NCI-H2171 (cell line): ENCODE measurements at places on chromosomes 7 and 10.

DNA sequence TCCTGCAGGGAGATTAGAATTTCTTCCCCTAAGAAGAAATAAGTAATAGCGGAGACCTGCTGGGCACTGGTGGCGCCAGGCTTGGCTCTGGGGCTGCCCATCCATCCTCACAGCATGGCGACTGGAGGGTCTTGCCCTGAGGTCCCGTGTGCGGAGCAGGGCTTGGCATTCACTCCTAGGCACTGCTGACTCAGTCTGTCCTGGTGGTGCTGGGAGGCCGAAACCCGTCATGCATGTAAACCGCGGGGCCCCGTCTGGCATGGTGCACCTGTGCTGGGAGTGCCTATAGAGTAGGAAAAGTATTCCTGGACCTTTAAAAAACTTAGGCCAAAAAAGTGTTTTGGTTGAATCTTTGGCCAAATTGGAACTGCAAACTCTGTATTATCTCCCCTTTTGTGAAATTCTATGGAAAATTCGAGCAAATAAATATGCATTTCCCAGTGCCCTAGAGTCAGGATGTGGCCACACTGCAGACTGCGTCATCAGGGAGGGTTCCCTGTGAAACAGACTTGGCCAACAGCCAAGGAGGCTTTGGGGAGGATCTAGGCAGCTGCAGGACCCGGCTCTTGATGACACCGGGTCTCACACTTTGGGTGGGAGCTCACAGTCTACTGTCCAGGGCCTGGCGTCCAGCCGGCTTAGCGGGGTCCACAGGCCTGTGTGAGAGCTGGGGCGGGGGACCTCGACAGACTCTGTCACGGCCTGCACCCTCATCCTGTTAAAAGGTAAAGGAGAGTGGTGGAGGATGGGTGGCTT, 122.3 kb downstream of the VIPR2 start:
- DNase-seq = no peak

DNA sequence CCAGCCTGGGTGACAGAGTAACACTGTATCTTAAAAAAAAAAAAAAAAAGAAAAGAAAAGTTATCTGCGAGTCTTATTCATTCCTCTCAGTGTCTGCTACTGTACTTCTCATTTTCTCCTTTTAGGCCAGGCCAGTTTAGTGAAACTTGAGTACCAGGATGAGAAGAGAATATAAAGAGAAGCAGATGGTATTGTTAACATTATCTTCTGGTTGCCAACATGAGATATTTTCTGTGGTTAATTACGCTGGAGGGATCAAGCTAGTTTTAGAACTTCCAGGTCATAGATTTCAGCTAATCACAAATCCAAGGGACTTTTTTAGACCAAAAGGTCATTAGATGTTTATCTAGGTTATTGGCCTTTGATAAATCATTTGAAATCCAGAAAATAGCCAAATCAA, 252.6 kb upstream of the SMIM30 start:
- no peak for DNase-seq

DNA sequence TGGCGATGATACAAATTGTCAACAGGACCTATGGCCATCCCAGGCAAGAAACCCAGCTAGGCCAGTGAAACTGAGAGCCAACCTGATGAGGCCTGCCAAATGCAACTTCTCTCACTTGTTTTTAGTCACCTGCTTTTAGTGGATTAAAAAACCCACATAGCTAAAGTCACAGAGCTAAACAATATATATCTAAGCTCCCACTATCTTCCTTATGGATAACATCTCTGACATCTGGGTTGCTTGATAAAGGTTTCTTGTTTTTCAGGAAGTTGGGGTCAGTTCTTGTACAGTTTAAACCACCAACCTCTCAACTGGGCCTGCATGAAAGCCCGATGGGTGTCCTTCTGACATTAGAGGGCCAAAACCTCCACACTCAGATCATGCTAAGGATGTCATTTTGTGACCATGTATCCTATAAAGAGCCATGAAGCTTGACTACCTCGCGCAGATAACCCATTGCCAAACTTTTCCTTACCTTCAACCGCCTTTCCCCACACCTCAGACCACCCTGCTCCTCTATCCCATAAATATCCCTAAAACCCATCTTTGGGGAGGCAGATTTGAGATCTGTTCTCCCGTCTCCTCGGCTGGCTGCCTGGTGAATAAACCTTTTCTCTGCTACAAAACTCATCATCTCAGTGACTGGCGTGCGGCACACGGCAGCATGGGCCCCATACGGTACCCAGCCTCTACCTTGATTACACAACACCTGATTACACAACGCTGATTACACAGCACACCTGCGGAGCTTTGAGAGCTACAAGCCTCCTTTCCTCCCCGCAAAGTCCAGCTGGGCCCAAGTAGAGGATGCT, 797 bp upstream of the STMP1 start:
- no peak for DNase-seq

- no peak for DNase-seq
Measured at GRCh38 chr7:1318661-1319060, 86.0 kb downstream of the UNCX start.

GRCh38 chr7:90903841-90904240, 307.7 kb downstream of the CDK14 start:
- no peak for DNase-seq

- no peak for DNase-seq
Measured at GRCh38 chr10:18204039-18204835, 64.0 kb downstream of the CACNB2 start.

- DNase-seq = no peak
Measured at GRCh38 chr7:128255271-128255670, 14.2 kb downstream of the LEP start.

DNA sequence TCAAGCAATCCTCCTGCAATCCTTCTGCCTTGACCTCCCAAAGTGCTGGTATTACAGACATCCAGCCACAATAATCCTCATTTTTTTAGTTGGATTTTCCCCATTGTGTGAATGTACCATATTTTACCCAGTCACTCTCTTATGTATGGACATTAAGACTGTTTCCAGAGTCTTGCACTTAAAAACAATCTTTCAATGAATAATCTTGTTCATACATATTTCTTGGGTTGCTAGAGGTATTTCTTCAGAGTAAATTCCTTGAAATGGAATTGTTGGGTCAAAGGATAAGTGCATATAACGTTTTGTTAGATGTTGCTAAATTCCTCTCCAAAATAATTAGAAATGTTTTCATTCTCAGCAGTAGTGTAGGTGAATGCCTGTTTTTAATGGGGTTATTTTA, 283.1 kb upstream of the KAT6B start:
- DNase-seq = no peak

DNA sequence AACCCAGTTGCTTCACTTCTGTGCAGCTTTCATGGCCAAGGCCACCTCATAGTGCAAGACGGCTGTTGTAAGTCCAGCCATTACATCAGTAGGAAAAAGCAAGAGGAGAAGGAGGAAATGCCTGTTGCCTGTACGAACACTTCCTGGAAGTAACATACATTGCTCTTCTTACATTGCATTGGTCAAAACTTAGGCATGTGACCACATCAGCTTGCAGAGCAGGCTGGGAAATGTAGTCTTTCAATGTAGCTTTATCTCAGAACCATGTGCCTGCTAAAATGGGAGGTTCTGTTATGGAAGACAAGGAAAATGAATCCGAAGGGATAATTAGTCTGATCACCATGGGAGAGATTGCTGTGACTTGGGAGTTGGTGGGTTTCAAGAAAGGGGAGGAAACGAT, 4.3 kb downstream of the SLC29A3 start:
- DNase-seq = no peak

- DNase-seq = no peak
Measured at GRCh38 chr7:46091071-46091470, 170.0 kb upstream of the IGFBP3 start.

GRCh38 chr10:88190123-88190522, 326.7 kb downstream of the PTEN start:
- no peak for DNase-seq

GRCh38 chr10:27390681-27391080, 113.4 kb upstream of the RAB18 start:
- no peak for DNase-seq

DNA sequence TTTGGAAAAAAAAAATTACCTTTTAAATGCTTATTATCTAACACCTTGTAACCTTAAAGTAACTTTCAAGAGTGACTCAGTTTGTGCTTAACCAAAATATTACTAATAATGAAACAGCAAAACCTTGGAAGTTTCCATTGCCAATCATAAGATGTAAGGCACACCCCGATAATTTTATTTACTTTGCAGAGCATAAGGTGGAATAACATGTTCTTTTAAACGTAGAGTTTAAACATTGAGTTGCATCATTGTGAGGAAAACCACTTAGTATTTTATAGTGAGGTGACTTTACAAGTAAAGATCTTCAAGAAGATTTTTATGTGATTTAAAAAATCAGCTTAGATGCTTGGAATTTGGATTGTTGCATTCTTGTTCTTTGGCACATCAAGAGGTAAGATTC, at the start of gene PNLIPRP3:
Gene PNLIPRP3 (plus strand): TSS at position 177 of the 400 bp plus-strand sequence. CDS start 166 bp downstream, at position 343.
- DNase-seq = no peak

DNA sequence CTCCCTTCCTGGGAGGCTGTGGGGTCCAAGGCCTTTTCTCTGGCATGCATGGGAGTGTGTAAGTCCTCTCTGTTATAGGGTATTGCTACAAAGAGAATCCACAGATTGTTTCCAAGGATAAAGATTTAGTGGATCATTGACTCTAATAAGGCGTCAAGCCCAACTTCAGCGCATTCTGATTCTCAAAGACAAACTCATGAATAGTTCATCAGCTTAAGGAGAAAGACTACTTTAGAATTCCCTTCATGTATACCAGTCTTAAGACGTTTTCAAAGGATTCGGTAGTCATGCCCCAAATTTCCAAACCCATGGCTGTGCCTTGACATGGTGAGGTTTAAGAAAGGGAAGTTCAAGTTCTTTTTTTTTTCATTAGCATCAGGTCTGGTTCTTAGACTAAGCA, 46.6 kb upstream of the ABLIM1 start:
- no peak for DNase-seq

GRCh38 chr7:30323006-30323355, 38.6 kb downstream of the ZNRF2 start:
- no peak for DNase-seq

DNA sequence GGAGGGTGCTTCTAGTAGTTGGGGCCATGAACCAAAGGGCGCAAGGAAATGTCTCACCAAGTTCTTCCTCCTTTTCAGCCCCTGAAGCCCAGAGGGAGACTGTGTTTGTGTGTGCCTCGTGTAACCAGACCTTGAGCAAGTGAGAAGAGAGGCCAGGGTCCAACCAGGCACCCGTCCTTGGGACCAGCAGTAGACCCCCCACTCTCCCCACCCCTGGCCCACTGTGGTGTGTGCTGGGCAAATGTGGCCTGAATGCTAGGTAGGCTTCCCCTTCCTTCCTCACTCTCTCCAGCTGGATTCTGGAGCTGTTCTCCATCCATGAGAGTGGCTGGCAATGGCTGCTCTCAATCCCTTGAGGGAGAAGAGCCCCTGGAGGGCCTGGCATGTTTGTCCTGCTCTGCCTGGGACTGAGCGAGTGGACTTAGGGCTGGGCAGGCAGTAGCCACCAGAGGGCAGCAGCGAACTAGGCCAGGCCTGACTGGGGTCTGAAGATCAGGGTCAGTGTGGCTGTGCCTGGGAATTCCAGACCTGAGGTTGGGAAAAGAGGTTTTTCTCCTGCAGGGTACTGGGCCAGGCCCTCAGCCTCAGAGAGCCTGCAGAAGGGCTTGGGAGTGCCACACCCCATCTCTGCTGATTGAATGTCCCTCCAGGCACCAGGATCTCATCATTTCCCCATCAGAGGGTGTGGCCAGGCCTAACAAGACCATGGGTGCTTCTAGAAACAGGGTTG, 12.5 kb downstream of the SFRP5 start:
- DNase-seq = peak; percentile 0

DNA sequence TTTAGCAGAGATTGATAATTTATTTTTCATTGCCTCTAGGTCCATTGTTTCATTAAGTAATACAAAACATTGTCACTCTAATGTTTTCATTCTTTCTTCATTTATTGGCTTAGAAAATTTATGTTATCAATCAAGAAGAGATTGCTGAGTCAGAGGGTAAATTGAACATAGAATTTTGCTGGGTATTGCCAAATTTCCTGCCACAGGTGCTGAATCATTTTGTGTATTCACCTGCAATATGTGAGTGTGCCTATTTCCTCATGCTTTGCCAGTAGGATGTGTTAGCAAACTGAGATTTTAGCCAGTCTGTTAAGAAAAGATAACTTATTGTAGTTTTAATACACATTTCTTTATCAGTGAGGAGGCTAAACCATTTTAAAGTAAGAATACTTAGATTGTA, 38.0 kb downstream of the MARCHF5 start:
- DNase-seq = no peak

GRCh38 chr10:122560279-122560804, at the start of gene DMBT1:
DMBT1 (plus strand) TSS chr10:122560754; CDS start chr10:122560771, 17 bp downstream.
- no peak for DNase-seq

DNA sequence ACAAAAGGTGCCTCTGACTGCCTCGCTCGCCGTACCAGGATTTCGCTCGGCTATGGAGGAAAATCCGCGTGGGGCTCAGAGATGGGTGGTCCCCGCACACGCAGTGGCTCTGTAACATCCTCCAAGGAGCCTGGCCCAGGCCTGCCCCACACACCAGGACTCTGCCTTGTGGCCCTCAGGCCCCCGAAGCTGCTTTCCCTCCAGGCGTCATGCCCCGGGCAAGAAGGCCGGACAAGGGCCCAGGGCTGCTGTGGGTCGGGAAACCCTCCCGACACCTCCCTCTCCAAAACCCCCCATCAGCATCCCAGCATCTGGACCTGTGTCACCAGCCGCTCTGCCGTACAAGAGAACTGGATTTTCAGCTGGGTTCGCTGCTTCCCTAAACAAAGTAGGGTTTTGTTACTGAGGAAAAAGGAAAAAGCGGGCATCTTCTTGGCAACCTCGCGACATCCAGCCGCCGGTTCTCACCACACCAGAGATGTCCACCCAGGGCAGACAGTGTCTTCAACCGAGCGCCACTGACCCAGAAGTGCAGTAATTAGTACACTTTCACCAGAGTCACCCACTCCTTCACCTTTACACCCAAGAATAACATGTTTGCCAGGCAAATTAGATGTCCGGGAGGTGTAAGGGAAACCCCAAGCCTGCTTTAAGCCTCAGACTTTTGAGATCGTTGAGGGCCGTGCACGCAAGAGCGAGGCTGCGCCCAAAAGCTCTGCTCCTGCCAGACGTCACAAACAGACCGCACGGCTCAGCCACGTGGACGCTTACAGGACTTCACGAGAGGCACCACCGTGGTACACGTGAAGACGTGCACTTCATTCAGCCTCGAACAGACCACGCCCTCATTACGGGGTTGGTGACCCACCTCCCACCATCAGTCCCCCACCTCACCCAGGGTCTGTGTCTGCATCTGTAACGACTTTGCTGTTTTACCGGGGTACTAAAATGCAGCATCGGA, 62.2 kb downstream of the DIP2C start:
- DNase-seq = no peak

- DNase-seq = no peak
Measured at GRCh38 chr10:61486738-61487396, 33.7 kb upstream of the TMEM26 start.

DNA sequence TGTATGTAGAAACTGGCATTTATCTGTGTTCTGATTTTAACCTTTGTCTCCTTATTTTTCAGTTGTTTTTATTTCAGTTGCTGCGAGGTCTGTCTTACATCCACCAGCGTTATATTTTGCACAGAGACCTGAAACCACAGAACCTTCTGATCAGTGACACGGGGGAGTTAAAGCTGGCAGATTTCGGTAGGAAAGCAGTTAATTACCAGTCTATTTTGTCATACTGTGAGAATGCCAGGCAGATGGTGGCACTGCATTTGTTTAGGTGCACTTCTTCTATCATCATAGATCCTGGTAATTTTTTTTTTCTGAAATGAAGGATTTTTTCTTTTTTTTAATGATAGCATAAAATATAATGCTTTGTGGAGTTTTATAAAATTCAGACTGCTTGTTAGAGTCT, 321.4 kb downstream of the CDK14 start:
- peak; percentile 55 for DNase-seq

GRCh38 chr10:102776779-102777456, 33.2 kb downstream of the WBP1L start:
- no peak for DNase-seq
